T-cell (primary cell): ENCODE measurements at places on chromosomes 13 and 19. TPM values are rescaled to one million over a fixed set of nuclear protein-coding genes. Genes with fewer than 3 reads are reported as not detected.
A peak's percentile ranks its signal among the peaks of the same experiment; 100 is the strongest.

- no peak for DNase-seq
- H3K4me3 ChIP-seq: peak within 1 kb of the TSS; percentile 60
- H3K4me1 ChIP-seq: peaks cover 26% of the 10 kb centered on the region
- peaks cover 70% of the 10 kb centered on the region for H3K27me3 ChIP-seq
Observed at GRCh38 chr19:49057636-49058234, at the start of gene CGB7. Gene CGB7, minus strand, starts transcription at chr19:49057749. Its CDS starts 2,374 bp downstream, at chr19:49055375.

- H3K4me1 ChIP-seq: no peaks in the 10 kb centered on the region
- H3K27me3 ChIP-seq: peaks cover 28% of the 10 kb centered on the region
- DNase-seq: no peak
- no peak overlapping the region for H3K27ac ChIP-seq
- no peaks in the 10 kb centered on the region for H3K36me3 ChIP-seq
- H3K4me3 ChIP-seq: no peak overlapping the region
Observed at GRCh38 chr19:46076951-46077814, 36.4 kb upstream of the IGFL4 start.

DNA sequence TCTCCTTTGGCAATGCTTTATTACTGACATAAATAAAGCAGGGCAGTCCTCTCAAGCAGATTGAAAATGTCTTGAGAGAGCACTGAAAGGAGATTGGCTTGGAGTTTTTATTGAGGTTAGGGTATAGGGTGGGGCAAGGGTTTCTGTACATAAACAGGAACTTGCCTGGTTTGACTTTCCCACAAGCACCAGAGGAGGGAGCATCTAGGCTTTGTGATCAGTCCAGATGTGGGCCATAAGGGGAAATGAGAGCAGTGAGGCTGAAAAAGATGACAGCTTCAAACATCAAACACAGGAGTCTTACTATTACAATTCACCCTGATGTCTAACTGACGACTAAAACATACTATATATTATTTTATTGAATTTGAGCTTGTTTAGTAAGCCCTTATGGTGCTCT lies 260.9 kb downstream of the MTUS2 start:
- H3K36me3 ChIP-seq: no peaks in the 10 kb centered on the region
- no peak overlapping the region for H3K4me3 ChIP-seq
- DNase-seq: no peak
- H3K27ac ChIP-seq: no peak overlapping the region
- no peaks in the 10 kb centered on the region for H3K27me3 ChIP-seq

DNA sequence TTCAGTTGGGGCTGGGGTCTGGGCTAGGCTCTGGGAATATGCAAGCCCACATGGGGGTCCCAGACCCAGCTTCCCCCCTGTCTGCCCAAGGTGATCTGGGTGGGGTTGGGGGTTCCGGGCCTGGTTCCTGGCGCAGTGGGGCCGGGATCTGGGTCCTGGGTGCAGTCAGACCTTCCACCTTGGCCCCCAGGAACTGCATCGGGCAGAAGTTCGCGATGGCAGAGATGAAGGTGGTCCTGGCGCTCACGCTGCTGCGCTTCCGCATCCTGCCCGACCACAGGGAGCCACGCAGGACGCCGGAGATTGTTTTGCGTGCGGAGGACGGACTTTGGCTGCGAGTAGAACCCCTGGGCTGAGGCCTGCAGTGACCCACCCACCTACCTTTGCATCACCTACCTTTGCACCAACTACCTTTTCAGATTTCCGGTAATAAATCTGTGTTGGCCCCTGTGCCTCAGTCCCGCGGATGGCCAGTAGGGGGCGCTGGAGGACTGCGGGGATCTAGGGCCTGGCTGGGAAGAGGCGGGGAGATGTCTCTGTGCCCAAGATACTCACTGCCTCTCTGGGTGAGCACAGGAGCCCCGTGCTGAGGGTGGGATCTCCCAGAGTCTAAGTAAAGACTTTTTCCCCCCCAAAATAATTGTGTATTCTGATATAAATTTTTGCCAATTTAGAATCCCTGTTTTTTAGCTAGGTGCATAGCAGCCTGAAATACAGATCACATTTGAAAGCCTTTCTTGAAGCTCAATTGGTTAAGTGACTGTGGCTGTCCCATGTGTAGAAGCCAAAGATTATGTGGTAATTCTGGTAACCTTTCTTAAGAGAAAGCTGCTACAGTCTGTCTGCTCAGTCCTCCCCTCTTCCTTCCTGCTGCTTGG lies 11.5 kb upstream of the CYP4F3 start:
- H3K36me3 ChIP-seq: no peaks in the 10 kb centered on the region
- no peak overlapping the region for H3K27ac ChIP-seq
- peaks cover 18% of the 10 kb centered on the region for H3K27me3 ChIP-seq
- peak; percentile 87 for DNase-seq
- H3K4me1 ChIP-seq: no peaks in the 10 kb centered on the region
- no peak overlapping the region for H3K4me3 ChIP-seq

GRCh38 chr19:2479556-2480194 lies 3.7 kb downstream of the GADD45B start:
- H3K36me3 ChIP-seq: peaks cover 2% of the 10 kb centered on the region
- H3K27me3 ChIP-seq: no peaks in the 10 kb centered on the region
- peak overlapping the region; percentile 87 for H3K4me3 ChIP-seq
- peaks cover 13% of the 10 kb centered on the region for H3K4me1 ChIP-seq
- DNase-seq: no peak

DNA sequence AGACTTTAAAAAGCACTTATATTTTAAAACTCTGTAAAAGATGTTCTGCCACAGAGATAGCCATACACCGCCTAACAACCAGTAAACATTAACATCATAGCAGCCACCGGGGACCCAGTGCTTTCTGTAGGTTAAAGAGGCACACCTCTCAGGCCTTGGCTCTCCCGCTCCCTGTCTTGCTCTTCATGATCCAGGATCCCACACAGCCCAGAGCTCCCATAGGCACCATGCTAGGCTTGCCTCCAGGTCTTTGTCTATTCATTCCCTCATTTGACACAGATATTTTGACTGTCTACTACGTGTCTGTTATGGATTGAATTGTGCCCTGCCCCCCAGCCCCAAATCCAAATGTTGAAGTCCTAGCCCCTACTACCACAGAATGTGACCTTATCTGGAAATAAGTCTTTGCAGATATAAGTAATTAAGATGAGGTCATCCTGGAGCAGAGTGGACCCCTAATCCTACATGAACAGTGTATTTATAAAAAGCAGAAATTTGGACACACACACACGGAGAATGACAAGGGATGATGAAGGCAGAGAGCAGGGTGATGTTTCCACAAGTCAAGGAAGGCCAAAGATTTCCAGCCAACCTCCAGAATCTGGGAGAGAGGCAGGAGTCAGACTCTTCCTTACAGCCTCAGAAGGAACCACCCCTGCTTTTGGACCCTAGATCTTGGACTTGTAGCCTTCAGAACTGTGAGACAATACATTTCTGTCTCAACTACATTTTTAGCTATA lies 272.6 kb downstream of the DNAJC15 start:
- no peak overlapping the region for H3K4me3 ChIP-seq
- H3K4me1 ChIP-seq: no peaks in the 10 kb centered on the region
- H3K27me3 ChIP-seq: no peaks in the 10 kb centered on the region

GRCh38 chr19:1261538-1261797 lies 7.7 kb upstream of the CIRBP start:
- H3K27me3 ChIP-seq: no peaks in the 10 kb centered on the region
- no peak for DNase-seq
- H3K4me1 ChIP-seq: peaks cover 74% of the 10 kb centered on the region
- peak overlapping the region; percentile 74 for H3K4me3 ChIP-seq
- H3K27ac ChIP-seq: peak overlapping the region; percentile 99

DNA sequence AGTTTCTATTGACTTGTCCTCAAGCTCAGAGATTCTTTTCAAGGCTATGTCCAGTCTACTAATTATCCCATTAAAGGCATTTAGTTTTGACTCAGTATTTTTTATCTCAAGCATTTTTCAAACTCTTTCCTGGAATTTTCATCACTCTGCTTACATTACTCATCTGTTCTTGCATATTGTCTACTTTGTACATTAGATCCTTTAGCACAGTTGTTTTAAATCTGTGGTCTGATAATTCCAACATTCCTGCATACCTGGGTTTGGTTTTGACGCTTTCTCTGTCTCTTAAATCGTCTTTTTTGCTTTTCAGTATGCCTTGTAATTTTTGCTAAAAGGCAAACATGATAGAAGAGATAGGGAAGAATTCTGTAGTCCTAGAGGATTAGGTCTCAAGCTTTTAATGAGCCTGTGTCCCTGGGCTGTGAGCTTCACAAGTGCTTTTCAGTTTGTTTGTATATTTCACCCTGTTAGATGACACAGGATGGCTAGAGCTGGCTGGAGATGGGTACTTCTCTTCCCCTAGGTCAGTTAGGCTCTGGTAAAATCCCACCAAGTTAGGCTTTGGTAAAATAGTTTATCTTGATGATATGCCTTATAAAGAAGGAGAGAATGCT lies 46.1 kb upstream of the GPC6 start:
- no peaks in the 10 kb centered on the region for H3K4me1 ChIP-seq
- no peak overlapping the region for H3K27ac ChIP-seq
- no peak for DNase-seq

DNA sequence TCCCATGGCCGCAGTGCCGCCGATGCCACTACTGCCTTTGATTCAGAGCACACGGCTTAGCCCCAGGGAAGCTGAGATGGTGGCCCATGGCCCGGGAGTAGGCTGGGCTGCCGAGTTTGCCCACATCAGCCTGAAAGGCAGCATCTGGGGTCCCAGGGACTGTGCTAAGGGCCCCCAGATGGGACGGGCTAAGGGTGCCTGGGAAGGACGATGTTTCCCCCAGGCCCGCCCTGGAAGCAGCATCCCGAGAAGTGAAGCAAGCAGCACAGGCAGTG lies 22.5 kb downstream of the MAP2K2 start:
- DNase-seq: no peak
- no peak overlapping the region for H3K27ac ChIP-seq
- peaks cover 17% of the 10 kb centered on the region for H3K36me3 ChIP-seq
- H3K27me3 ChIP-seq: no peaks in the 10 kb centered on the region
- no peak overlapping the region for H3K4me3 ChIP-seq

GRCh38 chr19:7494416-7495098 lies 5.7 kb upstream of the PEX11G start:
- H3K4me3 ChIP-seq: no peak overlapping the region
- no peaks in the 10 kb centered on the region for H3K36me3 ChIP-seq
- peaks cover 4% of the 10 kb centered on the region for H3K4me1 ChIP-seq
- no peak overlapping the region for H3K27ac ChIP-seq
- no peak for DNase-seq

- H3K4me1 ChIP-seq: no peaks in the 10 kb centered on the region
- H3K4me3 ChIP-seq: no peak overlapping the region
- no peaks in the 10 kb centered on the region for H3K27me3 ChIP-seq
- DNase-seq: no peak
Observed at GRCh38 chr13:66068683-66069082, 1161.5 kb downstream of the PCDH9 start.

DNA sequence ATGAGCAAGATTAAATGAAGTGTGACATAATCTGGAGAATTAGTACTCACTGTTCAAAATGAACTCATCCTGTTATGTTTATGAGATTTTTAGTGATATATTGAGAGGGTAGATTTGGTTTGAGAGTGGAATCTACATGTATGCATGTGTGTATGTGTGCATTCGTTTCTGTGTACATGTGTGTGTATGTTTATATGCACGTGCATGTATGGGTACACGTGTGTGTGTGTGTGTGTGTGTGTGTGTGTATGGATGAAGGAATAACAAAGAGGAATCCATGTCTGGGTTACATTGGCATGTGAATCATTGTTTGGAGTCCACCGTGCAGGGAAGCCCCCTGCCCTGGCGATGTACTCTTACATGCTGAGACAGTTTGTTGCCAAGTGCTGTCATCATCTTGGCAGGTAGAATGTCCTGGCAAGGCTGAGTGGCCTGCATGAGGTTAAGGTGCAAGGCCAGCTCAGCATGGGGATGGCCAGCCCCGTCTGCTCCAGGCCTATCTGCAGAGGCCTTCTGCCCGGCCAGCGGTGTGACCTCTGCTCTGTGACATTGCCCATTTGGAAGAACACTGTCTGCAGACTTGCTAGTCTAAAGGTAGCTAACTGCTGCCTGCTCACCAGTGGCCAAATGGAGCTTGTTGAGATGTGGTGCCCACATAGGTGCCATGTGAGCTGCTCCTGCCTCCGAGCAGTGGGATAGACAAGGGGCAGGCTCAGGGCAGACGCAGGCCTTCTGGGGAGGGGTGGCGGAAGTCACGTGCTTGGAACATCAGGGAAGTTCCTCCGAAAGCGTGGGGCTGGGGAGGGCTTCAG lies 222.3 kb downstream of the TEX29 start:
- DNase-seq: no peak
- no peaks in the 10 kb centered on the region for H3K36me3 ChIP-seq
- H3K4me3 ChIP-seq: no peak overlapping the region
- no peak overlapping the region for H3K27ac ChIP-seq
- H3K4me1 ChIP-seq: no peaks in the 10 kb centered on the region
- peaks cover 22% of the 10 kb centered on the region for H3K27me3 ChIP-seq

DNA sequence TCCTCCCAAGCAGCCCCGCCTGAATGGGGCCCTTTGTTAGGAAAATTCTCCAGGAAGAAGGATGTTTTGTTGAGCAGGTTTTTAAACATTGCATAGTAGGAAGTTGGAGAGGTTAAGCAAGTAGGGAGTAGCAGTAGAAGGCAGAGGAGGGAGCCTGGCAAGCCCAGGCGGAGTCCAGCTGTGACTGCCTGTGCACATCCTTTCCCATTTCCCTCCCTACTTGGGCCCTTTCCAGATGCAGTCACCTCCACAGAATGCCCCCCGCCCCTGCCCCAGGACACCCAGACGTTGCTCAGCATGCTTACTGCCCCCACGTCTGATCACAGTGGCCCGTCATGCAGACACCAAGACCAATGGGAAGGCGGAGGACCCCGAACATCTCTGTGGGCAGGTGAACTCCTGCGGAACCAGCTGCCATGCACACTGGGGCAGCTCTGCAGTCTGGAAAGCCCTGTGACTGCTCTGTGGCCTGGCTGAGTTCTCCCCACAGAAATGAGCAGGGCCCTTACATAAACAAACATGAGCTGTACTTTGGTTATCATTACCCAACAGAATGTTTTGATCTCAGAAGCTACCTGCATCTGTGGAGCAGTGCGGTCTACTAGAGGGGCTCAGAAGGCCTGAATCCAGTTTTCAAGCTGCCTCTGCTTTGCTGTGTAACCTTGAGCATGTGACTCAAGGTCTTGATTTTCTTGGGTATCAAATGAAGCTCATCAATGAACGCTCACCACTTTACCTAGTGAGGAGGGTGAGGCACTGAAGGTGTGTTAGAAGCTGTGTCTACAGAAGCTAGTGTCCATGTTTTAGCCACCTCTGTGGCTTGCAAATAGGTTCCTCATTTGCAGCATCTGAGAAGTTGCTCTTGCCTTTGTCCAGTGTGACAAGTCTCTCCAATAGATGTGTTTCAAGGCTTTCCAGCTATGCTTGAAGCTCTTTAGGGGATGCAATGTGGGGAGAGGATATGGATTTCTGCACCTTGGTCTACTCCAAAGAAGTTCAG lies 84.2 kb downstream of the TNFRSF19 start:
- no peaks in the 10 kb centered on the region for H3K4me1 ChIP-seq
- no peaks in the 10 kb centered on the region for H3K27me3 ChIP-seq
- no peak for DNase-seq
- no peak overlapping the region for H3K27ac ChIP-seq
- no peaks in the 10 kb centered on the region for H3K36me3 ChIP-seq

The ITM2B gene
- 539 TPM for total RNA-seq

The ZSCAN1 gene
- total RNA-seq: not detected

The ZNF555 gene
- total RNA-seq: 3.7 TPM

The ZNF729 gene
- total RNA-seq: not detected

The ZNF470 gene
- 1.5 TPM for total RNA-seq
